H9 (cell line): ENCODE measurements at places on chromosomes 1 and 21.

DNA sequence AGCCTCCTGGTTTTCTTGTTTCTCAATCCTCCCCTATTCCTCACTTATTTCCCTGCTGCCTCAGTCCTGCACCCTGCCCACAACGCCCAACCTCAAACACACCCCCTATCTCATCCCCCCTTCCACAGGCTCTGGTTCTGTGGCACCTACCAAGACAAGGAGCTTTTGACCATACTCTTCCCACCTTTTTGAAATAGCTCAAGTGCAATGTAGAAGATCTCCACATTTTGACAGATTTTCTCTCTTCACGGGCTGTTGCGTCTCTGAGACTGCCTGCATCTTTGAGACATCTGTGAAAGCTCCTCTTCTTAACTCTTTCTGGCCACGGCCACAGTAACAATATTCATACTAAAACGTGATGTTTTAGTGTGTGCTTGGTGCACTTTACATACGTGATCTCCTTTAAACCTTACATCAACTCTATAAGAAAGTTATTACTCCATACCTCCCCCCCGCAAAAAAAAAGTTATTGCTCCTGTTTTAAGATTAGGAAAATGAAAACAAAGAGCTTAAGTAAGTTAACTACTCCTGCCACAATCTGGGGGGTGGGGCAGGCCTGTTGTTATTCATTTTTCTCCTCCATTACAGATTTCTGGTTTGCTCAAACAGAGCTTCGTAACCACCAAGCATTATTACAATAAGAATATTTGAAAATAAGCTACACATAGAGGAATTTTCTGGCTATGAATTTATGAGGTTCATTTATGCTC, 1.8 kb upstream of the SERBP1 start:
- no peak for DNase-seq

DNA sequence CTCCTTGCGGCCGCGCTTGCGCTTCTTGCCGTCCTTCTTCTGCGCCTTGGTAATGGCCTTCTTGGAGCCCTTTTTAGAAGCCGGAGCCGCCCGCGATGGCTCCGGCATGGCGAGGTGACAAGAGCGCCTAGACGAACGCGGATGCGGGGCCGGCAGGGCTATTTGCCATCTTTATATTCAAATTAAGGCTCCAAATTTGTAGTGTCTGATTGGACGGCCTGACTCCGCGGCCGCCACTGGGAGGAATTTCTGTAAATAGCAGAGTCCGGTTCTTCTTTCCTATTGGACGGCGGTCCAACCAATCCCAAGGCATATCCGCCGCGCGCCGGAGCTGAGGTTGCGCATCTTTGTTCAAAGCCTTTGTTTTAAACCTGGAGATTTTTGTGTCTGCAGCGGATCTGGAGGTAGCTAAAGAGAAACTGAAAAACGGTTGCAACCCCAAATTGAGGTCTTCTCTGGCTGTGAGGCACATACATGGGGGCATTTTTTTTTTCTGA, 22.6 kb upstream of the RNF187 start:
- peak; percentile 94 for DNase-seq

GRCh38 chr1:100038660-100039287, 69.0 kb downstream of the SLC35A3 start:
- peak; percentile 38 for DNase-seq

GRCh38 chr21:45542242-45542666, at the start of gene SLC19A1:
TSS of gene SLC19A1 (minus strand) at chr21:45542440. CDS start at chr21:45537959, 4,481 bp downstream.
- DNase-seq: peak; percentile 34

DNA sequence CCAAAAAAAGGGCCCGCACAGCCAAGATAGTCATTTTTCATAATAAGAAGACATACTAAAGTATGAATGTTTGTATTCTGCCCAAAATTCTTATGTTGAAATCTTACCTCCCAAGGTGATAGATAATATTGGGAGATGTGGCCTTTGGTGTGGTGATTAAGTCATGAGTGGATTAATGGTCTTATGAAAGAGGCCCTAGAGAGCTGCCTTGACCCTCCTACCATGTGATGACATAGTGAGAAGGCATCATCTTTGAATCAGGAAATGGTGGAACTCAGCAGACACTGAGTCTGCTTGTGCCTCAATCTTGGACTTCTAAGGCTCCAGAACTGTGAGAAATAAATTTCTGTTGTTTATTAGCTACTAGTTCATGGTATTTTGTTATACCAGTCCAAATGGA, 11.8 kb upstream of the RNPC3 start:
- no peak for DNase-seq

DNA sequence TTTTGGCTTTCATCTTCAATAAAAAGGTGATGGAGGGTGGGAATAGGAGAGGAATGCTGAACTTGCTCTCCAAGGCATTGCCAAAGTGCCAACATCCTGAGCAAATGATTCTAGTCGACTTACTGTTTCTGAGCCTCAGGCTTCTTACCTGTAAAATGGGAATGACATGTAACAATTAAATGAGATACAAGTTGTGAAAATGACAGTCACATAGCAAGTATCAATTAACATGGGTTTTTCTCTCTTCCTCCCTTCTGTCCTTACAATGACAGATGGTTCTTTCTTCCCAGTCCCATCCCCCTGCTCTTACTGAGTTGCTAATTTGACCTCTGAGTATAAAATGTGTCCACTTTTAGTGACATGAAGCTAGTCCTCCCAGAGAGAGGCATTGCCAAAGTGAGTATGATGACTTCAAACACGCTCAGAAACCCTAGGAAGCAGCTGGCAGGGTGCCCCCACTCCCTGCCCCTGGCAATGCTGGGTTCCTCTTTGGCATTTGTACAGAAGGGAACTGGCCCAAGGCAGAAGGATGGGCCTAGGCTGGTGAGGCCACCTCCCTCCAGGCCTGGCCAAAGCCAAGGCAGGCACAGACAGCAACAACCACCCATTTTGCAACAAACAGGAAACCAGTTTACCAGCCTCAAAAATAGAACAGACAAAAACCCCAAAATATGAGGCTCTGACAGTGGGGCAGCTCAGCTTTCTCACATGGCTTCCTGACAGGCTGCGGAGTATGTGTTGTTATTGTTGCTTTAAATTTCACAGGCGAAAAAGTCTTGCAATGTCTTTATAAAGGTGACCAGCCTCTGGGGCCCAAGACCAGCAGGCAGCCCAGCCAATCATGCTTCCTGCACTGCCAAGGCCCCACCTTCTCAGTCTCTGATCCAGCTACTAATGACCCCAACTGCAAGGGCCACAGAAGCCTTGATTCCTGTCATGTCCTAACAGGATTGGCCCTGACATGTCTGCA, 115.9 kb downstream of the HIVEP3 start:
- no peak for DNase-seq

- no peak for DNase-seq
Measured at GRCh38 chr21:35340273-35340672, 291.2 kb upstream of the RUNX1 start.

- no peak for DNase-seq
Measured at GRCh38 chr21:32359719-32360260, 33.0 kb downstream of the URB1 start.

- DNase-seq: peak; percentile 66
Measured at GRCh38 chr1:61051719-61052394, 30.5 kb upstream of the NFIA start.

DNA sequence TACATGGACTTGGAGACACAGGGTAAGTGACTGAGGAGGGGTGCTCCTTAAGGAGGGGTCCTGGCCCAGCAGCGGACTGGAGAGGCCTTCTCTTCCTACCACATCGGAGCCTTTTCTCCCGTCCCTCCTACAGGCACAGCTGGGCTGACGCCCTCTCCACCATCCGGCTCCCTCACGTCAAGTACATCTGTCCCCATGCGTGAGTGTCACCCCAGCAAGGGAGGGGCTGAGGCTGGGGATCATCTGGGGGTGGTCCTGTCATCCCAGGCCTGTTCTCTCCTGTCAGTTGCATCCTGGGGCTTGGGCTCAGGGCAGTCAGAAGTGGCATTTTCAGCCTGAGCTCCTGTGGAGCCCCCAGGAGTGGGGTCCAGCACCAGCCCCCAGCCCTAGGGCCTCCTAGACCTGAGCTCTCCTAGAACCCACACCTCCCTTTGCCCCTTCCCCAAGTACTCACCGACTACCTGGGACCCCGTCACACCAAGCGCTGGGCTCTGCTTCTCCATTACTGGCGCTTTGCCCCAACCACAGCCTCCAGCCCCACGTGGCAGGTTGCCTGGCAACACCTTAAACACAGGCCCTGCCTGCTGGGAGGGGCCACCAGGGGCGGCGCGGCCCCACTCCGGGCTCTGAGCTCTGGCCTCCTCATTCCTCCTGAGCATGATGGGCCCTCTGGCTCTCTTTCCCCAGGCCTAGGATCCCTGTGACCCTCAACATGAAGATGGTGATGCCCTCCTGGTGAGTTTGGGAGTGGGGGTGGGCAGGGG, 2.3 kb downstream of the LYPLA2 start:
- no peak for DNase-seq

DNA sequence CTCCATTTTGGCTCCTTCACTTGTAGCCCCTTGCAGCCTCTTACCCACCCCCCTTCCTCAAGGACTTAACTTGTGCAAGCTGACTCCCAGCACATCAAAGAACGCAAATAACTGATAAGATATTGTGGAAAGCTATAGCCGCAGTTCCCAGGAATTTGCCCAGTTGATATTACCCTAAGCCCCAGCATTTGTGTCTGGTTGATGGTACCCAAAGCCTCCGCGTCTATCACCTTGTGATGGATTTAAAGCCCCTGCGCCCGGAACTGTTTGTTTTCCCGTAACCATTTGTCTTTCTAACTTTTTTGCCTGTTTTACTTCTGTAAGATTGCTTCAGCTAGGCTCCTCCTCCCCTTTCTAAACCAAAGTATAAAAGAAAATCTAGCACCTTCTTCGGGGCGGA, 5.9 kb downstream of the YARS1 start:
- DNase-seq: no peak

DNA sequence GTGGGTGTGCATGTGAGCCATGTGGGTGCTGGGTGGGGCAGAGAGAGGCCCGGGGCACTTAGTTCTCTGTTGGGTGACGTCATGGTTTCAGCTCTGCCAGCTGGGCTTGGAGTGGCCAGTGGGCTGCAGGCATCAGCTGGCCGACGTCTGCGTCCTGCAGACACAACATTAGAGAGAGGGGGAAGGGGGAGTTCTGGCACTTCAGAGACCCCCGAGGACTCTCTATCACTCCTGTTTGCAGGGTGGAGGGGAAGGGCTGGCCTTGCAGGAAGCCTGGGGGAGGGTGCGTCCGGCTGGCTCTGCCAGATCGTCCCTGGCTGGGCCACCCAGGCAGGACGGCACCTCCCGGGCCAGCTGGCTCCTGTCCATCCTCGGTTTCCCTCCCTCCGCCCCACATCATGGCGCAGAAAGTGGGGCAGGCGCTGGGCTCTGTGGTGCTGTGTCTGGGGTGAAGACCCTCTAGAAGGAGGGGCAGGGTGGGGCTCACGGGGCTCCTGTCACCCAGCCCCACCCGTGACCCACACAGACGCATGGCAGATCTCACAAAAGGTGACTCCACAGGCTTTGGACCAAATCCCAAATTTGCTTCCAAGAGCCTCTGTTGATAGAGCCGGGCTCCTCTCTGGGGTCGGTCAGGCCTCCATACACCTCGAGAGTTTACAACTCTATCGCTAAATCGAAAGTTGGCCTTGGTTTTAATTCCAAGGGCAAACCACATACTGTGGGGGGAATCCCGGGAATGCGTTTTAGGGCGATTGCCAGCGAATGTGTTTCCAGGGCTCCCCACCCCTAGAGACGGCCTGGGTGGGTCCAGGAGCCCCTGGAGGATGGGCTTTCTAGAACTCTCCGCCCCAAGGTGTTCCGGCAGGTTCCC, 73.4 kb upstream of the TTC34 start:
- DNase-seq: no peak
